MM.1S (cell line): ENCODE measurements at places on chromosomes 12 and 14.

- peak; percentile 39 for DNase-seq
Measured at GRCh38 chr12:69388371-69388770, 28.8 kb downstream of the YEATS4 start.

GRCh38 chr12:11837216-11837934, 187.9 kb downstream of the ETV6 start:
- DNase-seq, result no peak

DNA sequence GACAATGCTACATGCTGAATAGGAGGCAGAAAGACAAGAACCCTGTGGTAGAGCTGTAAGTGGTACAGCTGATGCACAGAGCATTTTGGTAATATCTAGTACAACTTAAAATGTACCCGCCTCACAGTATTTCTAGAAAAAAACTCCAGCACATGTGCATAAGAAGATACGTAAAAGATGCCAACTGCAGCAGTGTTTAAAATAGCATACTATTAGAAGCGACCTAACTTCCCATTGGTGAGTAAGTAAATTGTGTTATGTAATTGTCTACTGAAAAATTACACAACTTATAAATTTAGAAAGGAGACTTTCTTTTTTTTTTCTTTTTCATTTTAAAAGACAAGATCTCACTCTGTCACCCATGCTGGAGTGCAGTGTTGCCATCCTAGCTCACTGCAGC, 114.3 kb upstream of the CAND1 start:
- no peak for DNase-seq

- DNase-seq, result no peak
Measured at GRCh38 chr12:42261708-42262107, 23.7 kb upstream of the YAF2 start.

GRCh38 chr12:62438098-62438692, 28.4 kb upstream of the MON2 start:
- DNase-seq, result peak; percentile 60

- no peak for DNase-seq
Measured at GRCh38 chr12:26011099-26011498, 52.6 kb downstream of the RASSF8 start.

DNA sequence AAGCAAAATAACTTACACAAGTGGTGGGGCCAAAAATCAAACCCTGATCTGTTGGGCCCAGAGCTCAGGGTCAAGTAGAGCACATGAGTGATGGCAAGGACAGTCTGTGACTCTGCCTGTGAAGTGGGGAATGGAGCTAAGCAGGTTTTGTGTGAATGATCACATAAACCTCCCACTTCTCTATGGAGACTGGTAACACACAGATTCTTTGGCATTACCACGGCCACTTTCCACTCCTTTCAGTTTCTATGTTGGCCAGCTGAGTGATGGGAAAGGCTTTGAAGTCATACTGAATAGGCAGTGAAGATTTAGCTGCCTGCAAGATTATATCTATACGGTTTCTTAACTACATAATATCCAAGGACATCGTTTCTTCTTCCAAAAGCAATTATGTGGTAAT, 97.9 kb downstream of the ARMH4 start:
- DNase-seq, result no peak

DNA sequence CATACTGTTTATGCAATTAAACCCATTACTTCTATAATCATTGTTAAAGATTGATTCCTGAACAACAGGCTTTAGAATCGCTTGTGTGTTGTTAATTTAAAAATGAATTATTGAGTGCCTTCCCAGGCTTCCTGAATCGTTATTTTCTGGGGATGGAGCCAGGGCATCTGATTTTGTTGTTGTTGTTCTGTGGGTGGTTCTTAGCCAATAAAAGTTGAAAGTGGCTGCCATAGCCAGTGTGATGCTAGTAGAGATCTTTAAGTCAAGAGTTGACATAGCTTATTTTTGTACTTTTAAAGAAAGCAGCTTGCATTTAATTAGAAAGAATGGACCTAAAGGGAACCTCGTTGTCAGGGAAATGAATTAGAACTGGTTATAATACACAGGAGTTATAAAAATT, 6.4 kb downstream of the GOLGA5 start:
- no peak for DNase-seq

GRCh38 chr14:21054123-21054767, 3.4 kb upstream of the RNASE8 start:
- no peak for DNase-seq

DNA sequence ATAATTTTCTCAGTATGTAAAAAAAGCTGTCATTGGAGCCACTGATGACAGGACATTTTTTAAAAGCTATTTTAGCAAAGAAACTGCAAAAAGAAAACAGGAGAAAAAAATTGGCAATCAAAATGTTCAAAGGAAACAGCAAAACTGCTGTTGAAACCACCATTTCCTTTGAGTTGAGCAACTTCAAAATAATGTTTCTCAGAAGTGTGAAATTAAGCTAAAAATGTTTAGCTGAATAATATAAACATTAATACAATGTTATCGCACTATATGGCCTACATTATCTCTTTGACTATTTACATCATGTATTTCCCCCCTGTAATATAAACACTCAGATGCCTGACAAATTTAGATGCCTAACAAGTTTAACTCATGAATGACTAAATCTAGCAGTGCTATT, 23.4 kb upstream of the GLIPR1 start:
- peak; percentile 19 for DNase-seq

- DNase-seq, result no peak
Measured at GRCh38 chr14:73311708-73312030, 74.4 kb downstream of the PAPLN start.

DNA sequence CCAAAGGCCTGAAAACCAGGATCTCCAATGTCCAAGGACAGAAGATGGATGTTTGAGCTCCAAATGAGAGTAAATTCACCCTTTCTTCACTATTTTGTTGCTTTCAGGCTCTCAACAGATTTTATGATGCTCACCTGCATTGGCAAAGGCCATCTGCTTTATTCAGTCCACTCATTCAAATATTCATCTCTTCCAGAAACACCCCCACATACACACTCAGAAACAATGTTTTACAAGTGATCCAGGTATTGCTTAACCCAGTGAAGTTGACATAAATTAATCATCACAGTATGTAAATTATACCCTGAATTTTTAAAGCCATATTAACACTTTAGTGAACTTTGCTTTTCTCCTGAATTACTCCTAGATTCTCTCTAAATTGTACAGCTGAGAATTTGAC, 63.3 kb downstream of the DUSP6 start:
- no peak for DNase-seq

GRCh38 chr12:101671157-101671791, 26.2 kb upstream of the CHPT1 start:
- DNase-seq, result peak; percentile 51

- no peak for DNase-seq
Measured at GRCh38 chr12:102976609-102977280, 19.3 kb downstream of the ASCL1 start.

- no peak for DNase-seq
Measured at GRCh38 chr14:94581127-94581999, at the start of gene SERPINA5. Gene SERPINA5 (plus strand): TSS chr14:94581426. CDS start chr14:94587363, 5,937 bp downstream.
